Left renal pelvis (tissue), 4 donors: ENCODE measurements at places on chromosomes 13 and 19.

DNA sequence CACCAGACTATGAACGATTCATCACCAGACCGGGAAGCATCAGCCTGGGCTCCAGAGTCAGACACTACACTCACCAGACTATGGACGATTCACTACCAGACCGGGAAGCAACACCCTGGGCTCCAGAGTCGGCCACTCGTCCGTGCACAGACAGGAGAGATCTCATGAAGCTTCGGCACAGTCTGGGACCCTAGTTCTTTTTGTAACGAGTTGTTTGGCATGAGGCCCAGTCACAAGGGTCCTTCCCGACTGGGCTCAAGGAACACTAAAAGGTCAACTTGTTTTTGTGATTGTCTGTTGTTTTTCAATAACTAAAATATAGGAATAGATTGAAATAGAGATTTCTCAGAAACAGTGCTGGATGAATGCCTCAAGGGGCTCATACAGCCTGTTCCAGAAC lies 1141.6 kb upstream of the MIR17HG start:
- DNase-seq, result no peak

GRCh38 chr19:37654118-37654517 lies 1.1 kb downstream of the ZFP30 start:
- DNase-seq, result peak; percentile 6

DNA sequence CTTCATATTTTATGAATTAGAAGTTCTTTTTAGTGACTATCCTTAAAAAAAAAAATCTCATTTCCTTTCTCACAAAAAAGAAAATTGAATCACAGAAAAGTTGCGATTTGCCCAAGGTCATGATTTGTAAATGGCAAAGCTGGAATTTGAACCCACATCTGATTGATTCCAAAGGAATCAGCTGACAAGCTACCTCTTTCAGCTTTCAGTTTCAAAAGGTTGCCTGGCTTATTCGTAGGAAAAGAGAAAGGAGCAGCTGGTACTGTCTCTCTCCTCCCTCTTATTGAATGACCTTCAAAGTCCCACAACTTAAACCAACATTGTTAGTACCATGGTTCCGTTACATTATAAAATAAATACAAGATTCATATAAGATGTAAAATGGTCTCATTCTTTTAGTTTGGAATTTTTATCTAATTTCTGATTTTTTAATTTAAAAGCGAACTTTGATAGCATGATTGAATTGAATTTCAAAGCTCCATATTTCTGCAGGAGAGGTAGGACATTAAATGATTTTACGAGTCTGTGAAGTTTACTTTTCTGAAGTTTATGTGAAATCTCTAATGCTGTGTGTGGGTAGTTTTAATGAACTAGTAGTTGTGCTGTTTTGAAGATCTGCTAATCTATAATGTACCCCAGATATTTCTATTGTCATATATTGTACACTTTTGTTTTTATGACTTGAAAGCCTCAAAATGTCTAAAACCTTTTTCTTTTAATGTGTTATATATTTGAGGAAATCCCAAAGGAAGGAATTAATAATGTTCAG lies 18.5 kb upstream of the KCTD4 start:
- no peak for DNase-seq

DNA sequence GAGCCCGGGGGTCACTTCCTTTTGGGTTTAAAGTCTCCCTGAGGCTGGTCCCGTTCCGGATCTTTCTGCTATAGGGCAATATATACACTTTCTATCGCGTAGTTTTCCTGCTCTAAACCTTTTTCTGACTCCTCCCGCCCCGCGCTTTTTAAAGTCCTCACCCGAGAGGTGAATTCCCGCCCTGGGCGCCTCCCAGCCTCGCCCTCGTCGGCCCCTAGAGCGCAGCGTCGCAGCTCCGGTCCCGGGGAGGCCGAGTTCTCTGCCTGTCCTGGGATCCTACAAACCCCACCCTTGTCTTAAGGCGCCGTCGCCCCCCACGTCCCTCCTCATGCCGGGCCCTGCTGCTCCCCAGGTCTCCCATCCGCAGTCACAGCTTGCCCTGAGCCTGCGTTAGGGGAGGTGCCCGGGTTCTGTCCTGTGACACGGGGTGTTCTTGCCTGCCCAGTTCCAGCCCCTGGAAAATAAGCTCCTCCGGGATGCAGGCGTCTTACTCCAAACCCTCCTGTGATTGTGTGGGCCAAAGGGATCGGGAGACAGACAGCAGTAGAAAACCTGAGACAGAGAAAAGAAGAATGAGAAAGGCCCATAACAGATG lies 491 bp downstream of the ZNF525 start:
- peak; percentile 3 for DNase-seq

- no peak for DNase-seq
Observed at GRCh38 chr19:35154525-35155406, at the start of gene FXYD5. Gene FXYD5 (plus strand): TSS chr19:35154735. CDS start chr19:35155551, 816 bp downstream.
